Caki2 (cell line): ENCODE measurements at places on chromosomes 11 and 22.

- no peak for DNase-seq
These were observed 41.6 kb downstream of the BUD13 start for GRCh38 chr11:116731097-116731761.

GRCh38 chr11:114160894-114161293 lies 101.4 kb downstream of the ZBTB16 start:
- DNase-seq: no peak

GRCh38 chr11:86145439-86146156 lies 76.7 kb upstream of the PICALM start:
- peak; percentile 64 for DNase-seq

DNA sequence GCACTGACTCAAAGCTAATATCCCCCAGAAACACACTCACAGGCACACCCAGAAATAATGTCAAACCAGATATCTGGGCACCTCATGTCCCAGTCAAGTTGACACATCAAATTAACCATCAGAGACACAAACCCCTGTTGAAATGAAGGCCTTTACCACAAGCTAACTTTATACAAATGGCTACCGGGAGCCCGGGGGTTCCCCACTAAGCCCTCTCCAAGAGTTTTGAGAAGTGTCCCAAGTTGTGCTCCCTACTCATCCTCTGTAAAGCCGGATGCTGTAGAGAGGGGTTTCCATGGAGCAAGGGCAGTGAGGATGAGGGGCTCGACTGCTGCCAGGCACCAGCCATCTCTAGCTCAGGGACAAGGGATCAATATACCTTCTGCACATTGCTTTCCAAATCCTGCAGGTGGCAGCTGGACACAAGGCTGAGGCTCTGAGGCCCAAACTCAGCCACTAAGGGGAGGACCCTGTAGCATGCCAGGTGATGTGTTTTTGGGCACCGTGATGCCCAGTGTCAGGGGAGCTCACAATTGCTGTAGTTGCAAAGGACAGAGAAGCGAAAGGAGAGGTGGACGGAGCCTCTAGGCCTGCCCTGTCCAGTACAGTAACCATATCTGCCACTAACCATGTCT lies 145.7 kb downstream of the TTC17 start:
- DNase-seq: no peak

DNA sequence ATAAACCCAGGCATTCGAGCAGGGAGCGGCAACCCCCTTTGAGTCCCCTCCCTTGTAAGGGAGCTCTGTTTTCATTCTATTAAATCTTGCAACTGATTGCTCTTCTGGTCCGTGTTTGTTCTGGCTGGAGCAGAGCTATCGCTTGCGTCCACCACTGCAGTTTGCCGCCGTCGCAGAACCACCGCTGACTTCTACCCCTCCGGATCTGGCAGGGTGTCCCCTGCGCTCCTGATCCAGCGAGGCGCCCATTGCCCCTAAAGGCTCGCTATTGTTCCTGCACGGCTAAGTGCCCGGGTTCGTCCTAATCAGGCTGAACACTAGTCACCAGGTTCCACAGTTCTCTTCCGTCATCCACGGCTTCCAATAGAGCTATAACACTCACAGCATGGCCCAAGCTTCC lies 10.4 kb upstream of the MS4A7 start:
- DNase-seq: no peak

DNA sequence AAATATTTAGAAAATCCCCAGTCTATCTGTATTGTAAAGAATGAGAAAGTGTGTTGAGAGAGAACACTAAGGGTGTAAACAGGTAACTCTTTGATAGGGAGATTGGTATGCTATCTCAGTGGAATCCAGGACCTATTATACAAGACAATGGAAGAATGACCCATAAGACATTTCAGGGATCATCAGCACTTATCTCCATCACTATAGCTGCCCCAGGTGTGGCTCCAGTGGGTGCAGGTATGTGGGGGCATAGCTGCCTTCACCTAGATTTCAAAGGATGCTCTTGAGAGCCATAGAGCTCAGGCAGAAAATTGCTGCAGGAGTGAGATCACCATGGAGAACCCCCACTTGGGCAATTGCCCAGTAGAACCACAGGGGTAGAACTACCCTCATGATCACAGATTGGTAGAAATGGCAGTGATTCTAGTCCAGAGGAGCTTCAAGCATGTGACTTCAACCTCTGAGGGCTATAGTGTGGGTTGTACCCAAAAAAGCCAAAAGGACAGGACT lies 252.3 kb upstream of the TBCEL start:
- no peak for DNase-seq

DNA sequence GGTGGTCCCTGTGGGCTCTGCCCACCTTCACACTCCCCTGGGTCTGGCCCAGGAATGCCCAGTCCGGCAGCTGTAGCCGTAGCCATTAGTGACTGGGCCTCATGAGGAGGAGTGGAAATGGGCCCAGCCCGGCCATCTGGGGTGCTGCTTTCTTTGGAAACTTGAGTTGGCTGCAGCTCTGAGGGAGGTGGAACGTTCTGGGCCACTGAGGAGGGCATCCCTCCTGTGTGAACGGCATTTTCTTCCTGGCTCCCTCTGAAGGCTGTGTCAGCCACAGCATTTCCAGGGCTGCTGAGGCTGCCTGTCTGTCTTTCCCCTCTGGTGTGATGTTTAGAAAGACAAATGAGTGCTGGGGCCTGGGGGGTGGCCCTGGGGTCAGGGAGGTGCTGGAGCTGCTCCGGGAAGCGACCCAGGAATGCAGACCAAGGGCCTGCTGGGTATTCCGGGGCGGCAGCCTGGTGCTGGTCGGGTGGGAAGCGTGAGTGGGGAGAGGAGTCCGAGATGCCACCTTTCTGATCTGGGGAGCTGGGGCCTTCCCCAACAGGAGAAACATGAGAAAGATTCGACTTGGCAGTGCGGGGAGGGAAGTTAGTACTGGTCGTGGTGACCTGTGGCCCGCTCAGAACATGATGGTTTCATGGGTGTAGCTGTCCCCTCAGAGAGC lies 27.1 kb downstream of the PTDSS2 start:
- DNase-seq: no peak

DNA sequence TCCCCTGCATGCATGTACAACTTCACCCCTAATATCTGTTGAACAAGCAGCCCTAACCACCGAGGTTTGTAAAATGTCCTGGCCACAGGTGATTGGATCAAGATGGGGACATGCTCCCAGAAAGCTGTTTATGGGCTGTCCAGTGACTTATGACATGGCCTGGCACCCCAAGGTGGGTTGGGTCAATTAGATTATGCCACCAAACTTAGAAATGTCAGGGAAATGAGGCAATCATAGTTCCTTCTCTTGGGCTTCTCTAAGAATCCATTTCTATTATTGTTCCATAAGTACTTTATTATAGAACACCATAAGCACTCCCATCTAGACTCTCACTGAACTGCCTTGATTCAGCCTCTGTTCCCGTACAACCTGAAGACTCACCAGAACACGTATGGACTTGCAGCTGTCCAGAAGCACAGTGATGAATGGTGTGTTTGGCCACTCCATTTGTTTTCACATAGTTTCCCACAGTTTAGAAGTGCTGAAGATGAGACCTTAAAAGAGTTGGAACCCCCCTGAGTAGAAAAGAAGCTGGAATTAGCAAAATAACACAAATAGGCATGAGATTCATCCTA lies 45.5 kb upstream of the OLFML1 start:
- DNase-seq: no peak

DNA sequence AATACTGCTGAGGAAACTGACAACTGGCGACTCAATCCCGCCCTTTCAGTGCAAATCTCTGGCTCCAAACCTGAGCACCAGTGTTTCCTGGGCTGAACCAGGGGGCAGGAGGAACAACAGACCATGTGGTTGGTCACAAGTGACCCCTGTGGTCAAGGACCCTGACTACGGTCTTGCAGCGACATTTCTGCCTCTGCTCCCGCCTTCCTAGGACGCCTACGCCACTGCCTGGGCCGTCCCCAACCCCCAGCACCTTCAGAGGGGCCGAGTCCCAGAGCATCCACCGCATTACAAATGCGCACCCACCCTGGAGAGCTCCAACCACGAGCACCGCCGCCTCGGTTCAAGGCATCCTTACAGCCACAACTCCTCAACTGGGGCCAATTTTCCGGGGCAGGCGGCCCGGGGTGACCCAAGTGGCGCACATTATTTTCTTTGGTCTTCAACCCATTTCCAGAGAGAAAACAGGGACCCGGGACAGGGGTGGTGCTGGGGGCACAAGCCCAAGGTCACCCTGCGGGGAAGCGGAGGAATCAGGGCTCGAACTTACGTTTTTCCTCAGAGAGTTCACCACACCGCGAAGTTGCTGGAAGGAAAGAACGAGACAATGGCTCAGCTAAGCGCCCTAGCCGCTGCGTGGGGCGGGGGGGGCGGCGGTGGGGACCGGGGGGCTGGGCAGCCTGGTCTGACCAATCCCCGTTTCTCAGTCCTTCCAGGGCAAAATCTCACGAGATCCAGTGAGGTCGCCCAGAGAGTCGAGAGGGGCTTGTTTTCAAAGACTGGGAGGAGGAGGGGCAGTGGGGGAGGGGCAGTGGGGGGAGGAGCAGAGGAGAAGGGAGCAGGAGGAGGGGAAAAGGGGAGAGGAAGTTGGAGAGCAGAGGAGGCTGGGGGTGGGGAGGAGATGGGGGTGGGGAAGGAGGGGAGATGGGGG lies 1.8 kb downstream of the PRAME start:
- DNase-seq: no peak

DNA sequence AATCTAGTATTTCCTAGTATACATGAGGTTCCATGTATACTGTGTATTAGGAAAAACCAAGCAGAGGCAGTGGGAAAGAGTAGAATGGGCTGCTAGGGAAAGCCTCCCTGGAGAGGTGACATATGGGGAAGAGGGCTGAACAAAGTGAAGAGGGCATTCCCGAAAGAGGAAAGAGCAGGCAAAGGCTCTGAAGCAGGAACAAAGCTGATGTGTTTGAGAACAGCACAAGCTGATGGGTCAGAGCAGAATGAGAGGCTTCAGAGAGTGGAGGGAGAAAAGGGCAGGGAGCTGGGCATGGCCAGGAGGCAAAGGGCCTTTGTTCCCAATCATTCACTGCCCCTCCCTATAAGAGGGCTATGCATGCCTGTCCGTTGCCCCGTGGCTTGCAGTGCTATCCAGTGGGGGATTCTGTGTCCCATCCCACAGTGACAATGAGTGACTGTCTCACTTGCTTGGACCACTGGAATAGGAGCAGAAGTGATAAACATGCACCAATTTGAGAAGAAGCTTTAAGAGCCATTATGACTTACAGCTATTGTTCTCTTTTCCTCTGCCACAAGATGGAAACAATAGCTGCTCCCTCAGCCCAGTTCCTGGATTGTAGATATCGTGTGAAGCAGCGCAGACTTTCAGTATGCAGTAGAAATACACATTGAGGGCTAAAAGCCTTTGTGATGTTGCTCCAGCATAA lies 39.6 kb downstream of the GALNT18 start:
- no peak for DNase-seq

DNA sequence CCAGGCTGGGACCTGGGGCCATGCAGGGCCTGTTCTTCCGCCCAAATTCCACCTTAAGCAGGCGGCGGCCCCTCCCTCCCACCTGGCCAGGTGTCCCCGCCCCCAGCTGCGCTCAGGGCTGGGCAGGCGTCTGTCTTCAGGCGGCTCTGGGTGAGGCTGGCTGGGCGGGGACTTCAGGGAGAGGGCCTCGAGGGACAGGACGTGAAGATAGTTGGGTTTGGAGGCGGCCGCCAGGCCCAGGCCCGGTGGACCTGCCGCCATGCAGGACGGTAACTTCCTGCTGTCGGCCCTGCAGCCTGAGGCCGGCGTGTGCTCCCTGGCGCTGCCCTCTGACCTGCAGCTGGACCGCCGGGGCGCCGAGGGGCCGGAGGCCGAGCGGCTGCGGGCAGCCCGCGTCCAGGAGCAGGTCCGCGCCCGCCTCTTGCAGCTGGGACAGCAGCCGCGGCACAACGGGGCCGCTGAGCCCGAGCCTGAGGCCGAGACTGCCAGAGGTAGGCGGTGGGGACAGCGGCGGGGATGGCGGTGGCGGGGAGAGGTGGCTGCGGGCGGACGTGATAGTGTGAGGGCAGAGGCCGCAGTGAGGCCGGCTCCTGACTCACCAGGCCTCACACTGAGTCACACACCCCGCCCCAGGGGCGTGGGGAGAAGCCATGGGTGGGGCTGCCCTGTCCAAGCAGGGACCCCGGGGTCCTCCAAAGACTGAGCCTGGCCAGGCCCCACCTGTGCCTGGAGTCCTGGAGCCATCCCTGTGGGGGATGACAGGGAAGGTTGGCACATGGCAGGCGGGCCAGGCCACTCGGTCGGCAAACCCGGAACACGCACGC lies at the start of gene PKP3:
Gene PKP3 (plus strand): TSS at position 176 of the 824 bp plus-strand sequence. CDS start 84 bp downstream, at position 260.
- peak; percentile 75 for DNase-seq

- no peak for DNase-seq
These were observed 19.2 kb downstream of the NECTIN1 start for GRCh38 chr11:119709638-119710346.

DNA sequence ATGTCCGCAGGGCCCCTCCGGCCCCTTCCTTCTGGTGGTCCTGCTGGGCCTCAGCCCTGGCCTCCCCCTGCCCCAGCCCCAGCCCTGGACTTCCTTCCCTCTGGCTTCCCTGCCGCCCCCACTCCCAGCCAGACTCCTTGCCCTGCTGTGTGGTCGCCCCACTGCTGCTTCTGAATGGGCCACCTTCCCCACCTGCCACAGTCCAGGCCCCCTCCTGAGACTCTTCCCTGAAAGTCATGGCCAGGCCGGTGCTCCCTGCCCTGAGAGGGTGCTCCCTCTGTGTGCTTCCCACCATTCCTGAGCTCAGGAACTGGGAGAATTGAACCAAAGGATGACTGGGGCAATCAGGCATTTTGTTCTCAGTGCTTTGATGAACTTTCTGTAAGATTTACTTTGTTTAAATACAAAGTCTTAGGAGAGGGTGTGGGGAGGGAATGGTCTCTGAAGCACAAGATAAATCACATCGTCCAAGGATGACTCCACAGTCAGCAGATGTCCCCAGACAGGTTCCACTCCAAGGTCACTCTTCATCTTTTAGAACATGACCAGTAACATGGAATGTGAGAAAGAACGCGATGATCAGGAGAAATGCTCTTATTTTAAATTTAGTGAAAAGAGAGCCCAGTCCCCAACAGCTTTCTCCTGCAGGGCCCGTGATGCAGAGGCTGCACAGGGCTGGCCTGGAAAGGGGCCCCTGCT lies 774 bp downstream of the APOBEC3D start:
- DNase-seq: no peak

DNA sequence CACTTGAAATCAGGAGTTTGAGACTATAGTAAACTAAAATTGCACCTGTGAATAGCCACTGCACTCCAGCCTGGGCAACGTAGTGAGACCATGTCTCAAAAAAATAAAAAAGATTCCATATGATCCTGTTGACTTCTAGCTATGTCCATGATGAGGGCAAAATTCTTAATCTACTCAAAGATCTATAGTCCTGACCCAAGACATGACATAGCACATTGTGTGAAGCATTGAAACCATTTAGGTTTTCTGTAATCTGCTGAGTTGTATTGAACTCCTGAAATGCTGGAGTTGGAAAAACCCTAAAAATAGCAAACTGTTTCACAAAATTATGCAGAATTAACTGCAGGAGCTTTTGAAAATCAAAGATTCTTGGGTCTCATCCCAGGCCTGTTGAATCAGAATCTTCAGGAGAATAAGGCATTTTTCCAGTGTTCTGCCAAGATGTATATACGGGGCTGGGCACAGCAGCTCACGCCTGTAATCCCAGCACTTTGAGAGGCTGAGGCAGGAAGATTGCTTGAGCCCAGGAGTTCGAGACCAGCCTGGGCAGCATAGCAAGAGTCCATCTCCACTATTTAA lies 29.8 kb upstream of the LDHA start:
- DNase-seq: no peak

GRCh38 chr22:27915986-27916385 lies 3.1 kb downstream of the PITPNB start:
- no peak for DNase-seq

- DNase-seq: no peak
These were observed 50.4 kb downstream of the PARVB start for GRCh38 chr22:44074337-44074984.

GRCh38 chr22:20013382-20013871 lies 3.2 kb downstream of the ARVCF start:
- no peak for DNase-seq

GRCh38 chr11:134592391-134592990 lies 180.4 kb upstream of the B3GAT1 start:
- peak; percentile 3 for DNase-seq
